ENCODE measurements at places on chromosomes 5 and 9.

GRCh38 chr9:121876658-121877271 is 216.3 kb downstream of the TTLL11 start:
- DNase-seq: no peak

- DNase-seq: no peak
Measured at GRCh38 chr9:127078988-127079387, 43.4 kb downstream of the ANGPTL2 start.

- DNase-seq: no peak
Measured at GRCh38 chr5:147835386-147835798, 3.9 kb upstream of the SPINK1 start.

- no peak for DNase-seq
Measured at GRCh38 chr9:7123743-7124142, 366.0 kb downstream of the KDM4C start.

- DNase-seq: no peak
Measured at GRCh38 chr5:36276864-36277263, 24.8 kb downstream of the RANBP3L start.

DNA sequence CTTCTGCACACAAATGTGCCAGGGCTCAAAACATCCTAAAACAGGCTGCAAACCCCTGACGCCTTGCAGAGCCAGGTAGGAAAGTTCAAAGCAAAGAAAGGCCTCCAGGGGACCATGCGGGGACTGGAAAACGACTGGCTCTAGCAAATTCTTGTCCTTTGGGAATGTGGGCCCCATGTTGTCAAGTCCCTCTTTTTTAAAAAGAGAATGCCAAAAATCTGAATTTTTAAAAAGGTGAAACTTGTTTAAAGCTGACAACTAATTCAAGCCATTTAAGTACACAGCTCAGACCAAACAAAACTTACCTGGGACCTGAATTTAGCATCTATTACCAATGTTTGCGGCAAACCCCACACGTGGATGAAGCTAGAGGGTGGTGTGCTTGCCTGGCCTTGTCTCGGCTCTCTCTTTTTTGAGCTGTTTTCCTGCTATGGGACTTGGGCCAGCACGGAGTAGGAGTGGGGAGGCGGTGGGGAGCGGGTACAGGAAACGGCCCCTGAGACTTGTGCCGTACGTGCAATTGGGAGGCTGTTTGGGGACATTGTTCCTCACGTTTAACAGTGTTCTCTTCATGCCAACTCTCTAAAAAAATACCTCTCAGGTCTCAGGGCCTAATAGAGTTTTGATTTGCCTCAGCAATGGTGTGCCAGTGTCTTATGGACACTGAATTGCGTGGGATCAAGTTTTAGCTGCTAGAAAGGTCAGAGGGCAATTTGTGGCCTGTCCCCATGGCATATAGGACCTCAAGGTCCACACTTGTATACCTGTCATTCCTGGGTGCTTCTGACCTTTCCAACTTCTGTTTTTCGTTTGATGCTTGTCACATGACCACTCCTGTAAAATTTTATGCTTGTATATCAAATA is 15.1 kb upstream of the PHF19 start:
- no peak for DNase-seq

GRCh38 chr5:130743092-130743491 is 422.0 kb downstream of the HINT1 start:
- DNase-seq: no peak

- no peak for DNase-seq
Measured at GRCh38 chr9:9973062-9973461, 639.7 kb downstream of the PTPRD start.

DNA sequence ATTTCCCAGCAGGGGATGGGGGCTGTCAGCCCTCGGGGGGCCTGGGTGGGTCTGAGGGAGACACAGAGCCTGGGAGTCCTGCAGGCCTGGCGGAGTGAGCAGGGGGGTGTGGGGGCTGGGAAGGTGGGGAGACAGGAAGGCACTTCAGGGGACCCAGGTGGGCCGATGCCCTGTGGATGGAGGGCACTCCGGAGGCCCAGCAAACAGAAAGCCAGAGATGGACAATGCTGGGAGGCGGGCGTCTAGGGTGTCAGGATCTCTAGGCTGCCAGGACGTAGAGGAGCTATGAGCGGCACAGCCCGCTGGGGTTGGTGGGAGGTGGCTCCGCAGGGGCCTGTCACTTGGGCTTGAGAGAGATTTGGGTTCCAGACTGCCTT is 87.6 kb upstream of the COL5A1 start:
- DNase-seq: no peak

DNA sequence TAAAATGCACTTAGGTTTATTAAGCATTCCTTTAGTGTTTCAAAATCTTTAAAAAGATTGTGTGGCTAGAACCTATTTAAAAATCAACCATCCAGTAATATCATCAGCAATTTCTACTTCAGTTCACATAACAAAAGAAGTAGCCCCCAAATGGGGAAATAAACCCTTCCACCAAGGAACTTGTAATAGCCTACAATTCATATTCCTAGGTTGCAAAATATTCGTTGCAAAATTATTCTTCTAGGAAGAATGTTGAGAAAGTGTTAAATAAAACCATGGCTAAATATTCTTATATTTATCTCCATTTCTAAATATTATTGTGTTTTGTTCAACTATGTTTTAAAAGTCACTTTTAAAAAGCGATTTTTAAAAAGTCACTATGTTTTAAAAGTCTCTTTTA is 177.9 kb upstream of the PRLR start:
- DNase-seq: no peak

- no peak for DNase-seq
Measured at GRCh38 chr5:6361101-6361500, 17.2 kb downstream of the MED10 start.

- DNase-seq: no peak
Measured at GRCh38 chr9:106438928-106439327, 424.0 kb upstream of the ZNF462 start.

DNA sequence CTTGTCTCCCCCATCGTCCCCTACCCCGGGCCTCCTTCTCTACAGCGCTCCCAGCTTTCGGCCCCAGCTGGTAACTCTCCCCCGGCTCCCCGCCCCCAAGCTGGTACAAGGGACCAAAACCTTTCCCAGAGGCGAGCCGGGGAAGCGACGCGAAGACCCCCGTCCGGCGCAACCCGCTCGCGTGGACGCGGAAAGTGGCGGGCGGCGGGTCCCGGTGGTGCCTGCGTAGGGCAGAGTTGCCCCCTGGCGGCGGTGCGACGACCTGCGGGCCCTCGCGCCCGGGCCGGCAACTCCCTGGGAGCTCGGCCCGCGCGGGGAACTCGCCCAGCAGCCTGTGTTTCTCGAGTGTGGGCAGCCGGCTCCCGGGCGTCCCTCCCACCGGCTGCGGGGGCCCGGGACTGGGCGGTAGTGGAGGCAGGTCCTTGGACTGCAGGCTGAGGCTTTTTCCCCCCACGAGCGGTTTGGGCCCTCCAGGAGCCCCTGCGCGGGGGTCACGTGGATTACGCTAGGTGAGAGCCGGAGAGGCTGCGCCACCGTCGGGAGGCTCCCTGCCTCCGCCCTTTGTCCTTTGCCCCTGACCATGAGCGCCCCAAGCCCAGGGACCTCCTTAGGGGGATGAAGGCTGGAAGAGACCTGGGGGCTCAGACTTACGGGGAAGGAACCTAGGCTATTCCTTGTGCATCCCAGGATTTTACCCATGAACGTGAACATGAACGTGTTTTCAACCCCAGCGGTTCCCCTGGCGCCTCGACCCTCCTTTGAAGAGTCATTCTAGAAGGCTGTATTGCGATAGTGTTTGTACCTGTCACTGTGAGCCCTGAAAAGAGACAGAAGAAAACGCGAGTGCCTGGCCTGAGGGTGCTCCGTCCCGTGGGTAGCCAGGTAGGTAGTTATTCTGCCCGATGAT is 2.9 kb upstream of the FOXD1 start:
- peak; percentile 54 for DNase-seq

- DNase-seq: peak; percentile 87
Measured at GRCh38 chr9:13427587-13427986, 148.1 kb upstream of the MPDZ start.

- no peak for DNase-seq
Measured at GRCh38 chr5:124371111-124371706, 375.2 kb downstream of the ZNF608 start.

DNA sequence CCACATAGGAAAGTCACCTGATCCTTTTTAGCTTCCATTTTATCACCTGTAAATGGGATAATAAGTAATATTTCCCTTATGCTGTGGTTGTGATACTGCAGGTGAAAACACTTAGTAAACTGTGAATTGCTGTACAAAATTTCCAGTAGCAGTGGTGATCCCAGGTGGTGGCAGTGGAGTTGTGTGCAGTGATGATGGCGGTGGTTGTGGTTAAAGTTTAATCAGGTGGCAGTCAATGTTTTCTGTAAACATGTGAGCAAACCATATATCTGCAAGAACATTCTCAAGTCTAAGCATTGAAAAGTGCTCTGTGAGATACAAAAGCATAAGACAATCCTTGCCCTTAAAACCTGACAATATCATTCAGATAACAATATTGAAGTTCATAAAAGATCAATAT is 480.2 kb downstream of the RASEF start:
- no peak for DNase-seq

DNA sequence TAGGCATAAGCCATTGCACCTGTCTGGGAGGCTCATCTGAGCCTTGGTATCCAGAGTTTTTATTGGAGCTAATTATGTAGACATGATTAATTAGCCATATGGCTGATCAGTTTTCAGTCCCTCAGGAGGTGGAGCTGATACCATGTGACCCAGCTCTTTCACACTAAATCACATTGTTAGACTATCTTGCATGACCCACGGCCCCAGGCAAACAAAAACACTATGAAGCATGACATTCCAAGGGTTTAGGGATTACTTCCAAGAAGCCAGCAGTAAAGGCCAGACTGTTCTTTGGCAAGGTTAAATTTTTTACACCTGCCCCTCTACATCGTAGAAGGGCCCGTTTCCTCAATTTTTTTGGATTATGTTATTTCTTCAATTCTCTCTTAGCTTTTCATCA is 5.0 kb upstream of the C5orf24 start:
- DNase-seq: no peak

DNA sequence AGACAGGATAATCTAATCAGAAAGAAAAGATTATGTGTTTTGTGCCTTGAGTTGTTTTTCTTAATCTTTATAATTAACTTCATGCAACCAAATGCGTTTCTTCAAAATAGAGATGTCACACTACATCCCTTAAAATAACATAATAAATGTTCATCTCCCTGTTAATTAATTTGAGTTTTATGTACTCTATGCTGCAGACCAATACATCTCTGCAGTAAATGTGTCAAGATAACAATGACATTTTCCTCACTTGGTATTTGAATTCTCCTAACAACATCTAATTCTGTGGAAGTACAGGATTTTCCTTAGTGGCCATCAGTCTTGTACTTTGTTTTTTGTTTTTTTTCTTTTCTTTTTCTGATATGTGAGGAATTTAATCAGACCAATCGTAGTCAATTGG is 279.2 kb upstream of the TYRP1 start:
- no peak for DNase-seq

- no peak for DNase-seq
Measured at GRCh38 chr9:89657765-89658164, 53.0 kb downstream of the GADD45G start.

- no peak for DNase-seq
Measured at GRCh38 chr9:80066931-80067330, 495.2 kb downstream of the TLE4 start.

Data from lung microvascular endothelial cell (primary cell).